Ammon's horn (tissue), 1 donor: ENCODE measurements at places on chromosomes 5 and 9.

DNA sequence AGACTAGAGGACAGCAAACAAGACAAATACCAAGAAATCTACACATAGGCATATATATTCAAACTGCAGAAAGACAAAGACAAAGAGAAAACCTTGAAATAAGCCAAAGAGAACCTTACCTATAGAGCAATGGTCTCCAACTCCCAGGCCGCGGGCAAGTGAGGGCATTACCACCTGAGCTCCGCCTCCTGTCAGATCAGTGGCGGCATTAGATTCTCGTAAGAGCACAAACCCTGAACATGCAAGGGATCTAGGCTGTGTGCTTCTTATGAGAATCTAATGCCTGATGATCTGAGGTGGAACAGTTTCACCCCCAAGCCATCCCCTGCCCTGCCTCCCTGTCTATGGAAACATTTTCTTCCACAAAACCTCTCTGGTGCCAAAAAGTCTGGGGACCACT lies 101.0 kb upstream of the MRPS30 start:
- DNase-seq, result no peak

- DNase-seq, result peak; percentile 11
Observed at GRCh38 chr5:59058969-59059687, 476.3 kb downstream of the RAB3C start.

- DNase-seq, result no peak
Observed at GRCh38 chr5:179918742-179919486, 11.2 kb upstream of the TBC1D9B start.

GRCh38 chr5:113692466-113692865 lies 179.0 kb downstream of the YTHDC2 start:
- peak; percentile 4 for DNase-seq

DNA sequence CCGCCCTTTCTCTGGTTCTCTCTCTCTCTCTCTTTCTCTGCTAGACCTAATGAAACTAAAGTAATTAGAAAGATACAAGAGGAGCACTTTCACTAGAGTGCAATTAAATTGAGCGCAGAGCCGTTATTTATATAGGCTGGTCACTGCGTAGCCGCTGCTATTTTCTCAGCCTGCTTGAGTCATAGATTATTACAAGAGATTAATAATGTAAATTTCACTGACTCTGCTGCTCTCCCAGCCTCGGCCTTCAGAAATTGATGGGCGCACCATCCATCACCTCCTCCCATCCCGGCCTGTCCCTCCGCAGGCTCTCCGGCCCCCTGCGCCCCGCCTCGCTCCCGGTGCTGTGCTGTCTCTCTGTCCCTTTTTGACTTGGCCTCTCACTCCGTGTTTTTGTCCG lies 268.0 kb upstream of the MVB12B start:
- no peak for DNase-seq

GRCh38 chr5:169706758-169707450 lies 69.8 kb downstream of the DOCK2 start:
- DNase-seq, result no peak

DNA sequence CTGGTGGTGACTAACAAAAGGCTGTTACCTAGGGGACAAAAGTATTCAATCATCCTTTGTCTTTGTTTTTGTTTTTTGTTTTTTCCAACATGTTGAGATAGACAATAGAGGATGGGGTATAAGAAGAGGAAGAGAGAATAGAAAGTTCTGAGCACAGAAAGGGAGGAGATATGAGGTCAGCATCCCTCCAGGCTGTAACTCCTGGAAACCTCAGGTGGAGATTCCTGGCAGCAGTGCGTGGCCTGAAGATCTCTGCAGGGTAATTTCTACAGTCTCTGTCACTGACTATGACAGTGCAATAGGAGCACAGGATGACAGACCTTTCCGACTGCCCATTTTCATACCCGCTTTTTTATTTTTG lies 112.1 kb downstream of the ADRB2 start:
- DNase-seq, result no peak
